ENCODE measurements at places on chromosomes 1 and 21.
A peak's percentile ranks its signal among the peaks of the same experiment; 100 is the strongest.

- no peak for DNase-seq
Observed at GRCh38 chr1:219058891-219059820, 114.5 kb upstream of the LYPLAL1 start.

GRCh38 chr1:22114083-22115012 is 28.5 kb downstream of the WNT4 start:
- peak; percentile 49 for DNase-seq

DNA sequence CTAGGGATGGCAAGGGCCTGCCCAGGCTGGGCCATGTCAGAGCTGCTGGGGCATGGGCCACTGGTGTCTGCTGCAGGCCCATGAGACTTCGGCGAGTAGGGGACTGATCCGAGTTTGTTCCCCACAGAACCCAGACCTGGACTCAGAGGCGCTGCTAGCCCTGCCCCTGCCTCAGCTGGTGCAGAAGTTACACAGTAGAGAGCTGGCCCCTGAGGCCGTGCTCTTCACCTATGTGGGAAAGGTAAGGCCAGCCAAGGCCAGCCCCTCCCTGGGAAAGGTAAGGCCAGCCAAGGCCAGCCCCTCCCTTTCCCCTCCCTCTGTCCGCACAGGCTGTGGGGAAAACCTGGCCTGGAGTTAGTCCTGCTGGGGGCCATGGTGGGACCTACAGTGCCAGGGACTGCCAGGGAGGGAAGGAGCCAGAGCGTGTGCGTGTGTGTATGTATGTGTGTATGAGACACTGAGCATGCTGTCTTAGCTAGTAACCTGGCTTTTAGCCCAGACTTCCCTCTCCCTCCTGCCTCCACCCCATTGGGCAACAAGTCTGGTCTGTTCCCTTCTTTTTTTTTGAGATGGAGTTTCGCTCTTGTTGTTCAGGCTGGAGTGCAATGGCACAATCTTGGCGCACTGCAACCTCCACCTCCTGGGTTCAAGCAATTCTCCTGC is 8.0 kb downstream of the FAAH start:
- peak; percentile 77 for DNase-seq

DNA sequence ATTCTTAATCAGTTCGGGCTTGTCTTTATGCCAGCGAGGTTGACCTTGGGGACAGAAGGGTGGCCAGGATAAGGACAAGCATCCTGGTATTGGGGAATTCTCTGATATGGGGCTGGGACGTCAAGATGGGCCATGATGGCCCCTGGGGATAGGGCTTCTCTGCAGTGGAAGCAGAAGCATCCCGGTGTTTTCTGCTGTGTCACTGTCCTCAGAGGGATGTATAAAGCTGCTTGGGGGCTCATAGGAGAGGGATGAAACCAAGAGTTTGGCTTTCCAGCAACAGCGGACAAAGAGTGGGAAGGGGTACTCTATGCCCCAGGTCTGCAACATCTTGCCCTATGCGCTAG is 1.4 kb upstream of the ATP1B1 start:
- no peak for DNase-seq

- no peak for DNase-seq
Observed at GRCh38 chr1:28737307-28738132, 780 bp downstream of the YTHDF2 start.

DNA sequence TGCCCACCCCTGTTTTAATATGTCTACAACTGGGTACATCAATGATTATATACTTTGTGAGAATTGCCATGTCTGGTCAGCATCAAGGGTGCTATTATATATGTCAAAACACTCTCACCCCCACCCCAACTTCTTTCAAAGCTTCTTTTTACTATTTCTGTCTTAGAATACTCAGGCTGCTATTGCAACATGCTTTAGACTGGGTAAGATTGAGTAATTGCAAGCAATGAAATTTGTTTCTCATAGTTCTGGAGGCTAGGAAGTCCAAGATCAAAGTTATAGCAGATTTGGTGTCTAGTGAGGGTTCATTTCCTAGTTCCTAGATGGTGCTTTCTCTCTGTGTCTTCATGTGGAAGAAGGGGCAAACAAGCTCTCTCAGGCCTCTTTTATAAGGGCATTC is 100.5 kb upstream of the KCNK1 start:
- DNase-seq: no peak

DNA sequence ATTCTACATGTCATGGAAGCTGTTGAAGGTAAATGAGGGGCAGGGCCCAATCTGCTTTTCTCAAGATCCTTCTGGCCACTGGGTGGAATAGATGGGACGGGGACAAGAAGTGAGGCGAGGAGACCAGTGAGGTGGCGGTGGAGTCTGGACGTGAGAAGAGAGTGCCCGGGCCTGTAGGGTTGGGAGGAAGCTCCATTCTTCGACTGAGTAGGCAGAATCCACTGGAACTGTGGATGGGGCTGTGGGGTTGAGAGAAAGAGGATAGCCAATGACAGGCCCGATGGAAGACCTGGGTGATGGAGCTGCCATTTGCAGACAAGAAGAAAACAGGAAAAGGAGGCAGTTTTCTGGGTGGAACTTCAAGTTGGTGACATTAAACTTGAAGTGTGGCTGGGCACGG is 10.3 kb downstream of the SLC1A7 start:
- no peak for DNase-seq

DNA sequence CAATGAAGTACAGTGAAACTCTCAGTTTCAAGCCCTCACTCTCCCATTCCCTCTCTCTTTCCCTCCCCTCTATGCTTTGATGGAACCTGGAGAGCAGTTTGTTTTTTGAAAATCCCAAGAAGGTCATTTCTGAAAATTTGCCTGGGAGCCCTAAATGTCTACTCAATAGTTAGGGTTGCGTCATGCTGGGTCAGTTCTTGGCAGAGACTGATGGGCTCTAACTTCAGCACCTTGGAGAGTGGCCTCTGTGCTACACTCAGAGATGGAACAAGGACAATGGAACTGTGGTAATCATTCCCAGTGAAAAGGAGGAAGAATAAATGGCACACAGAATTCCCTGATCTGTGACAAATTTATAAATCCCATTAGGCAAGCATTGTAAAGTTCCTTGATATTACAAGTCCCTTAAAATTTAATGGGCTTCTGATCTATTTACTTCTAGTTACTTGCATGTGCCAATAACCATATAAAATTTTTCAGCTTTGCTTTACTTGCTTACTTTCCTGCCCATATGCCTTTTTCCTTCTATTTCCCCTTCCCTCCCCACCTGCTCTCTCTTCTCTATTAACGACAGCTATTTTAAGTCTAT is 182.9 kb upstream of the KCND3 start:
- DNase-seq: peak; percentile 1

- DNase-seq: no peak
Observed at GRCh38 chr1:43890815-43891214, 42.8 kb upstream of the ARTN start.

- no peak for DNase-seq
Observed at GRCh38 chr1:2468041-2468472, 8.0 kb upstream of the PLCH2 start.

DNA sequence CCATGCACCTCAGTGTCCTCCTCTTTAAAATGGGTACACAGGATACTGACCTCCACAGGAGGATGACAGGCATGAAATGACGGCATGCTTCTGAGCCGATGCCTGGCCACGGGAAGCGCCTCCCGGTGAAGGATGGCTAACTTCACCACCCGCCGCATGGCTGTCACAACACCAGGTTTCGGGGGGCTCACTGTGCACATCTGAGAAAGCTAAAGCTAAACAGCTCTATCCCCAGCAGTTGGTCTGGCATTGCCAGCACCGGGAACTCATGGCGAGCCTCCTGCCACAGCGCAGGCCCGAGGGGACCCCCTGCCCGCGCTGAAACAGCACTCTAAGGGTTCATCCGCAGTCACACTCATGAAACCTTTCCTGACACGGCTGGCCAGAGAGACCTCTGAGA is 16.0 kb downstream of the NPHP4 start:
- DNase-seq: no peak

- no peak for DNase-seq
Observed at GRCh38 chr1:12180315-12180714, 13.5 kb downstream of the TNFRSF1B start.

DNA sequence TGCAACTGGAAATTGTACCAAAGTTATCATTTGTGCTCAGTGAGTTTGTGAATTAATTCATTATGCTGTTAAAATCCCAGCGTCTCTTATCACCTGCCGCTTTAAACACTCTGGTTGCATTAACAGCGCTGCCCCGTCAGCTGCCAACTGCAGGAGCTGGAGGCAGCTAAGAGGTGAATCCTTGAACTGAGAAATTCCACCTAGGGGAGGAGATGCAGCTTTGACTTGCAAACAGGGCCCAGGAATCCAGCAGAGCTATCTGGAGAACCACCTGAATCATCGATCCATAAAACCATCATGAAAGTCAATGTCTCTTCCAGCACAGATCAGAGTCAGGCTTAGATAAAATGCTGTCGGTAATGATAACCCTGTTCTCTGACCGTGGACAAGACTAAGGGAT is 140.7 kb upstream of the PTBP2 start:
- DNase-seq: no peak

GRCh38 chr1:150662811-150663210 is 33.4 kb upstream of the ENSA start:
- no peak for DNase-seq

DNA sequence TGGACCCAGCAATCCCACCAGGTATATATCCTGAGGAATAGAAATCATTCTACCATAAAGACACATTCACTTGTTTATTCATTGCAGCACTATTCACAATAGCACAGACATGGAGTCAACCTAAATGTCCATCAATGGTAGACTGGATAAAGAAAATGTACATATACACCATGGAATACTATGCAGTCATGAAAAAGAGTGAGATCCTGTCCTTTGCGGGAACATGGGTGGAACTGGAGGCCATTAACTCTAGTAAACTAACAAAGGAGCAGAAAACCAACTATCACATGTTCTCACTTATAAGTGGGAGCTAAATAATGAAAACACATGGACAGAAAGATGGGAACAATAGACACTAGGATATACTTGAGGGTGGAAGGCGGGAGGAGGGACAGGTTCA is 36.1 kb upstream of the PRKACB start:
- DNase-seq: no peak

GRCh38 chr1:144551107-144551542 is 41.6 kb upstream of the PPIAL4F start:
- DNase-seq: no peak

DNA sequence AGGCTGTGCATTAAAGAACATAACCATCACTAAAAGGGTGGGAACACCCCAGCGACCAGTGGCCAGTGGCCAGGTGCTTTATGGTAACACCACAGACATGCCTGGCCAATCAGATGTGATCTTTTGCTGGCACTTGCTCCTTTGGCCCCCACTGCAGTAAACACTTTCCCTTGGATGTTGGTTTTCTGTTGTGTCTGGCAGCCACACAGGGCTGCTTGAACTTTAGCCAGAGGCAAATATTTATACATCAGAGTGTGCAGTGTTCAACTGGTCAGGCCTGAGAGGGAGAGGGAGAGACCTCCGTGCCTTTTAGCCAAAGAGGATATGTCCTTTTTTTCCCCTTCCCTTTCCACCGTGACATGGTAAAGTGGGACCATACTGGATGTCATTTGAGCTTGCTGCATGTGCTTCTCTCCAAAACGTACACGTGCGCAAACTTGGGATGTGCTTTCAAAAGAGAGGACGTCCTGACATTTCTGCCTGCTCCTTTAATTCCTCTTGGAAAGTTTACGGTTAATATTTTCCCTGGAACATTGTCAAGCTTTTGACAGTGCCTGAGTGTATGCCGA is 101.2 kb downstream of the NFIA start:
- DNase-seq: no peak

GRCh38 chr1:198283222-198283621 is 126.4 kb downstream of the NEK7 start:
- DNase-seq: no peak

DNA sequence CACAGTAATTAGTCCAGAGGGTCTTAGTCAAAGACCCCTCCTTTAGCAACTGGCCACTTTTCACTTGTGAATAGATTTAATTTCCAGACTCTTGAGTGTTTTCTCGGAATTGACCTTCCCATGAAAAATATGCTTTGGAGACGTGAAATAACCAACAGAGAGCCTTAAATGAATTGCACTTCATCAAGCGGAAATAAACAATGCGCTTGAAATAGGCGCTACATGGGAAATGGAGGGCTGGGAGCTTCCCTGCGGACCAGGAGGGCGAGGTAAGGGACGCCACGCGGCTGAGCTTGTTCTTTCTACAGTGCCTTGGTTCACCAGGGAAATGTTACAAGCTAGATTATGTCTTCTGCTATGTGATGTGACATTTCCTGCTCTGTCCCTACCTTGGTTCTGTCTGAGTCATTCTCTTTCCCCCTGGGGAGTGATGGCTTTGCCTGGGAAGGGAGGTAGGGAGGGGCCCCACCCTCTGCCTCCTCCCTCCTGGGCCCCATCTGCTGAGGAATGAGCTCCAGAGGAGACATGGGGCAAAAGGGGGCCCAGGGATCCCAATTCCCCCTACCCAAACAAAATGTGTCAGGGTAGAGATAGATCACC is 619.3 kb downstream of the PTPRU start:
- DNase-seq: no peak

GRCh38 chr1:67570486-67571143 is 114.4 kb upstream of the GADD45A start:
- peak; percentile 95 for DNase-seq

- no peak for DNase-seq
Observed at GRCh38 chr21:43835861-43836260, 29.2 kb upstream of the AGPAT3 start.

DNA sequence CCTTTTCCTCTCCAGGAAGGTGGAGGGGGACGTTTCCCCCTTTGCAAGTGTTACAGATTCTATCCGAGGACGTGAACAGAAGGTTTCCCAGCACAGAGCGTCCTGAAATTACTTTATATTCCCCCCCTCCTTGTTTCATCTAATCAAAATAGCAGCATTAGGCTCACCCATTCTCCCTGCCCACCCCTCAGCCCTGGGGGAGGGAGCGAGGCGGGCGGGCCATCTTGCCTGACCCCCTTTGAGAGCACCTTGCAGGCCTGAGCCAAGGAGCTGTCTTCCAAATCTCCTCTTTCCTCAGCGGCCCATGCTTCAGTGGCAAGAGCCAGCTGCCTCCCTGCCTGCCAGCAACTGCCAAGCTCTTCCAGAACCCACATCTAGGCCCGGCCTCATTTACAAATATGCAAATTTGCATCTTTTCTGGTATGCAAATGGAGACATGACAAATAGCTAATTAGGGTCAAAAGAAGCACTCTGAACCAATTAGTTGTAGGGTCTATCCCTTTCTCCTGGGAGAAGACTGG is 69.1 kb upstream of the POU3F1 start:
- DNase-seq: no peak
